ENCODE measurements at places on chromosomes 6 and 20. TPM values are rescaled to one million over a fixed set of nuclear protein-coding genes. Genes with fewer than 3 reads are reported as not detected.

Gene PROKR2
- total RNA-seq = not detected

Gene CPXM1
- not detected for total RNA-seq

Gene LST1
- not detected for total RNA-seq

Gene PLCG1
- 70.0 TPM for total RNA-seq

Gene OR12D3
- not detected for total RNA-seq

Gene CCM2L
- total RNA-seq = not detected

Gene FOXA2
- 0.19 TPM for total RNA-seq

Gene COL19A1
- 14.0 TPM for total RNA-seq

Gene RMND1
- 24.5 TPM for total RNA-seq

Gene C20orf202
- total RNA-seq = not detected

Gene DEFB124
- total RNA-seq = not detected

Gene CYP21A2
- not detected for total RNA-seq

Gene SLC29A1
- total RNA-seq = 21.6 TPM

All from A375 (cell line).